Chondrocyte (in vitro differentiated cells): ENCODE measurements at places on chromosomes 1 and 21. TPM values are rescaled to one million over a fixed set of nuclear protein-coding genes. Genes with fewer than 3 reads are reported as not detected.

GRCh38 chr1:18938008-18938706 is 18.3 kb downstream of the IFFO2 start:
- DNase-seq: no peak

CCDC185 gene
- total RNA-seq: not detected in 3 replicates

DNA sequence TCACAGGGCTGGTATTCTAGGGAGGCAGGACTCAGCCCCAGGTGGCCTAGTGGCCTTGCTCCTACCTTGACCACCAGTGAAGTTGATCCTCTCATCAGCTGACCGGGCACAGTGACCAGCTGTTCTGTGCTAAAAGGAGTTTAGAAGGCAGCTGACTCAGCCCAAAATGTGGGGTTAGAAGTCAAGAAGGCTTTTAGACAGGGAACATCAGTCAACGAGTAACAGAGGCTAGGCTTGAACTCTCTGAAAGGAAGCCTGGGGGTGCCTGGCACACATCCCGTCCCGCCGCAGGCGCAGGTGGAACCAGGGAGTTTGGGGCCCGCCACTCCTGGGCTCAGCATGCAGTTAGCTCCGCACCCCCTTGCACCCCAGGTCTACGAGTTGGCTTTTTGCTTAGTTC is 114.9 kb upstream of the SLC45A1 start:
- no peak for DNase-seq

CAPN9 gene
- not detected in 3 replicates for total RNA-seq

SLC9C2 gene
- not detected in 3 replicates for total RNA-seq

DNA sequence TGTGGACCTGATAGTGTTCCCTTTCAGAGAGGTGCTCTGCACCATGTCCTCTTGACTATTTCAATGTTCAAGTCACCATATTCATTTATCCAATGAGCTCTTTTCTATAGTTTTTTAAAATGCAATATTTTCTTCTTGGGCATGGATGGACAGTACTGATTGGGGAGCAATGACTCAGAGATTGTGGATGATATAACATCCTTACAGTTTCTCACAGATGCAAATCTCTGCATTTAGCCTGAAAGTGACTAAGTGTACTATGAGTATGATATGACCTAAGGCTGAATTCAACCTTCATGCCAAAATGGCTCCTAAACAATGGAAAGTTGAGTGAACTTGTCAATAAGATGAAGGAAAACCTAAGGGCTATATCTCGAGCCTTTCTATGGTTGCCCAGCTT is 36.5 kb downstream of the C4BPA start:
- no peak for DNase-seq

- no peak for DNase-seq
Measured at GRCh38 chr1:111737216-111738132, 1.7 kb downstream of the INKA2 start.

- no peak for DNase-seq
Measured at GRCh38 chr1:39335216-39335615, 130.7 kb downstream of the MACF1 start.

DNA sequence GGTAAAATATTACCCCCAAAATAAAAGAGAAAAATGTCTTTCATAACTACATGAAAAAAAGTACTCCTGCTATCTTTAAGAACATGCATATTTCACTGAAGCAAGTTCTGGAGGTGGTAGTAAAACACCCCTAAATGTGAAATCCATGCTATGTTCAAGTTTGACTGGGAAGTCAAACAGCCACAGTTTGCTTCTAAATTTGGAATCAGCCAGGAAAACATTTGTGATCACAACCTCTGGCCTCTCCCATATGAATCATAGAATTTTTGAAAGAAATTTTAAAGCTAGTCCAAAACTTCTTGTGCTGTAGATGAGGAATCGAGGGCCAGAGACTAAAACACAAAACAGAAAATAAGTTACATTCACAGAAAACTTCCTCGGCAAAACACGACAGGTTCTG is 6.6 kb downstream of the SORT1 start:
- no peak for DNase-seq

DNA sequence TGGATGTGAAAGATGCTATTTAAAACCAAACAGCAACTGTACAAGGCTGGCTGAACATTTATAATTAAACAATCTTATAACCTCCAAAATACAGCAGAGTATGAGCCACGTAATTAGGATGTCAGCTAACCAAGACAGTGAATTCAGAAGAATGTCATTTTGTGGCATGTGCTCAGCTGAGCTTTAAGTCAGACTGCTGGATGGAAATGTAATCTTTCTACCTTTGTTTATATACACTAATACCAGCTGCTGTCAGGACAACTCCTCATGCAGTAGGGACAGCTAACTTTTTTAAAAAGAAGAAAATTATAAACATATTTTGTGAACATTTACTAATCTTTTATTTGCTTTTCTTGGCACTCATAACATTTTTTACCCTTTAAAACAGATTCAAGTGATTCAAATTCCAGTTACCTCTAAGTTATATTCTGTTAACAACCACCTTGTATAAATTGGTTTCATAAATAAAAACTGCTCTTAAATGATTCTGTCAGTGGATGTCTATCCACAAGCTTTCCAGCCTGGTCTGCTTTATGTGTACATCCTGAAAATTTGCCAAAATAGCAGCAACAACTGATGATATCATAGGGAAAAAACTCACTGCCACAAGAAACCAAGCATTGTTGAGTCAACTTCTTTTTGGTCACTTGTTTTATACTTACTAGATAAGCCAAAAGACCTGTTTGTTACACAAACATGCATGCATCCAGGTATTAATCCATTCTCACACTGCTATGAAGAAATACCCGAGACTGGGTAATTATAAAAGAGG is 36.1 kb downstream of the DPH5 start:
- no peak for DNase-seq

DNA sequence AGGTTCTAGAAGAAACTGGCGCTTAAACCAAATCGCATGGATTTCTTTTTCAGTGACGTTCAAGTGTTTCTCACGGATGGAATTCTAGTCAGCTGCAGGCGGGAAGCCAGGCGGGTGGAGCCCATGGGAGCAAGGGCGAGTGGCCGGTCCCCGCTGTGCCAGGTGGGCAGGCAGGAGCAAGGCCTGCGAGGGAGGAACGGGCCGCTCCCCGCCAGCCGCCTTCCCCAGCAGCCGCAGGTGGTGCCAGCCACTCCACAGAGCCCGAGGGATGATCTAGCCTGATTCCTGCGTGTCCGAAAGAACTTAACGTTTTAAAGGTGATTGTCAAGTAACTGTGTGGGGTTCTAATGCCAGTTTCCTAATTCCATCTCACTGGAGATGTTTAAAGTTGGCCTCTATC is 9.1 kb downstream of the PEX10 start:
- no peak for DNase-seq

- DNase-seq: no peak
Measured at GRCh38 chr1:36517011-36517771, 34.5 kb upstream of the CSF3R start.

DNA sequence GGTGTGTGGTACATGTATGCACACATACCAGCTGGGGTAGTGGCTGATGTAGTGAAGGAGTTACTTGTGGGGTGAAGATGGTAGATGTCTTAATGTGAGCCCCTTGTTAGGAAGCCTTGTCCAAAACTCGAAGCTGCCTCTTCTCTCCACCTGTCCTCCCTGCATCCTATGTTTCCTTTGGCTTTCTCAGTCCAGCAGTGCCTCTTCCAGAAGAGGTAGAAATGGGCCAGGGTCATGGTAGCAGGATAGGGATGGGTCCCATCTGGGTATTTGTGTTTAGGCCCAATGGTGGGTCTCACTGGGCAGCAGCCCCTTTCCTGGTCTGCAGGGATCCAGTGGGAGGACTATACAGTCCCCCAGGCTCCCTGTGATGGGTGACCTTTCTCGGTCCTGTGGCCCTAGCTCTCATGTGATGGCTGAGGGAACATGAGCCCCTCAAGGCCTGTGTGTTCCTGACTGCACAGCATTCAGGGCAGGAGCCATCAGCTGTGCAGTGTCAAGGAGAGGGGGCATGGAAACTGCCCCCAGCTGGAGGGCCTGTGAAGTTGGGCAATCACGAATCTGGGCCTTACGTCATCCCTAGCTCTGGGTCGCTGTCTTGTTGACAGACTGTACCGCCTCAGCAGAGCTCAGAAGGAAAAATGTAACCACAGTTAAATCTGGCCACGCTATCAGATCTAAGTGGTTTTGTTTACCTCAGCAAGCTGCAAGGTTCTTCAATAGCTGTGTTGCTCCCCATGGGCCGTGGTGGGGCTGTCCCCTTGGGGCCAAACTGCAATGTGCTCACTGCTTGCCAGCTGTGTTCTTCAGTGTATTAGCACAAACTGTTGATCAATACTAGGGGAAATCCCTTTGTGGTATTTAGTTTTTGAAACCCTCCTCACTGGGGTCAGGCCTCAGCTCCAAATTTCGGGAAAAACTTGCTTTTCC is 82.7 kb downstream of the NOS1AP start:
- DNase-seq: no peak

GRCh38 chr1:175783126-175783722 is 39.8 kb upstream of the TNR start:
- no peak for DNase-seq

- no peak for DNase-seq
Measured at GRCh38 chr1:151986501-151987190, 7.0 kb downstream of the S100A10 start.

TNFSF4 gene
- 0.54 to 1.1 TPM (median 0.77 TPM) in 3 replicates for total RNA-seq

APOBEC4 gene
- not detected in 3 replicates for total RNA-seq

DNA sequence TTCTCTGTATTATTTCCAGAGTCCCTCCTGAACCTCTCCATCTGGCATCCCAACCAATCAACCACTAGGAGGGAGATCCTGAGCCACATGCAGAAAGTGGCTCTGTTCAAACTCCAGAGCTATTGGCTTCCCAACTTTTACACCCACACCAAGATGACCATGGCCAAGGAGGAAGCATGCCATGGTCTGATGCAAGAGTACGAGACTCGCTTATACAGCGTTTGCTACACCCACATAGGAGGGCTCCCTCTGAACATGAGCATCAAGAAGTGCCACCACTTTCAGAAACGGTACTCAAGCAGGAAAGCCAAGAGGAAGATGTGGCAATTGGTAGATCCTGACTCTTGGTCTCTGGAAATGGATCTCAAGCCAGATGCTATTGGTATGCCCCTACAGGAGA is 23.6 kb downstream of the RGSL1 start:
- DNase-seq: no peak

KHDC4 gene
- 32.3 to 43.2 TPM (median 35.2 TPM) in 3 replicates for total RNA-seq

DNA sequence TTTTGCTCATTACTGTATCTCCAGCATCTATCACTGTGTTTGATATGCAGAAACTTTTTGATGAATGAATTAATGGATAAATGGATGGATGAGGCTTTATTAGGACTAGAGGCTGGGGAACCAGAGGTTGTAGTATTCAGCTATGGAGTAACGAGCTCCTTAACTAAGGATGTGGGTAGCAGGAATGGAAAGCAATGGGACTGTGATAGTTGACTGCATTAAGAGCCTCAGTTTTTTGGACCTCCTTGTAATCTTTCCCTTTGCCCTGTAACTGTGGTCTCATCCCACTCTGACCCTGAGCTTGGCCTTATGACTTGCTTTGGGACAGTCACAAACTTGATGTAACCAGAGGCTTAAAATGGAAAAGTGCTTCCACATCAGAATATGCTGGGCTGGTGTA is 9.0 kb upstream of the RUNX1 start:
- DNase-seq: no peak
